ENCODE measurements at places on chromosomes 1 and 21.

DNA sequence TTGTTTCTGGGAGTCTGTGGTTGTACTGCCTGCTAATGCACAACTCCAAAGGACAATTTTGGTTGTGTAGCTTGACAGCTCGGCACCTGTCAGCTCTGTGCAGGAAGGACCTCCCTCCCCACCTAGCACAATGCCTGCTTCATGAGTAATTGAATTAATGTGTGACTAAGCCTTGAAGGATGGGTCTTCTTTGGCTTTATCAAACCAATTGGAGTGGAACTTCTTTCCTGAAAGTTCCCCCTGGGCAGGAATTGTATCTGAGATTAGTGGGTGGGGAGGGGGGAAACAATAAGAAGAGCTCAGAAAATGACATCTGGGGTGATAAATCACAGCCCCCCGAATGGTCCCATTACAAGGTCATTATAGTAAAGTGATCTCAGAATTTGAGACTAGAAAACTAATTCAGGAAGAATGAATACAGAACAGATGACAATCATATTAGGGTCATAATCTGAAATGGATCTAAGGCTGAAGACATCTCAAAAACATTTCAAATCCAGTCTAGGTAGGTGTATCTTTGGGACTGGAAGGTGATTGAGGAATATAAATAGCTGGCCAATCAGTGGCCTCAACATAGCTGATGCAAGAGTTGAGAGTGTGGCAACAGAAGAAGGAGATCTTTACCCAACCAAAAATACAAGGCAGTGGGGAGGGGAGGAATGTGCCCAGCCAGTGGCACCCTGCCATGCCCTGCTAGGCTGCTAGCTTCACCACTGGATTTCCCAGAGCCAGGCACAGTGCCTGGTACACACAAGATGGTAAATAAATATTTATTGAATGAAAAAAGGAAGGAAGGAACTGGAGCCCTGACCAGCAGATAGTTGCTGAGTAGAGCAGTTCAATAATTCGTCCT is 10.1 kb upstream of the SESN2 start:
- DNase-seq: peak; percentile 82

DNA sequence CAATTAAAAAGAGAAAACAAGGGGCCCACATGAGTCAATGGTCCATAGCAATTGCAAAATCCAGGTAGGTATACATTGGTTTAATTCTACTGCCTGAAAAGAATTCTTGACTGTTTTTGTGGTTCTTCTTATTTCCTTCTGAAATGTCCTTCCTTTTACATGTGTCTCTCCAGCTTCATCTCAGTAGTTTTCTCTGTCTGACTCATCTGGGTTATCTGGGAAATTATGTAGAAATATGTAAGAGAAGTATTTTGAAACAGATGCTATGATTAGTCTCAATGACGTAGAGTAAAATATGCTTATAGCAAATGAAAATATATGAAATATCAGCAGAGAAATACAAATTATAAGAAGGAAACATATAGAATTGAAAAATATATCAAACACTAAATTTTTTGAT is 953.2 kb downstream of the BRINP3 start:
- no peak for DNase-seq

DNA sequence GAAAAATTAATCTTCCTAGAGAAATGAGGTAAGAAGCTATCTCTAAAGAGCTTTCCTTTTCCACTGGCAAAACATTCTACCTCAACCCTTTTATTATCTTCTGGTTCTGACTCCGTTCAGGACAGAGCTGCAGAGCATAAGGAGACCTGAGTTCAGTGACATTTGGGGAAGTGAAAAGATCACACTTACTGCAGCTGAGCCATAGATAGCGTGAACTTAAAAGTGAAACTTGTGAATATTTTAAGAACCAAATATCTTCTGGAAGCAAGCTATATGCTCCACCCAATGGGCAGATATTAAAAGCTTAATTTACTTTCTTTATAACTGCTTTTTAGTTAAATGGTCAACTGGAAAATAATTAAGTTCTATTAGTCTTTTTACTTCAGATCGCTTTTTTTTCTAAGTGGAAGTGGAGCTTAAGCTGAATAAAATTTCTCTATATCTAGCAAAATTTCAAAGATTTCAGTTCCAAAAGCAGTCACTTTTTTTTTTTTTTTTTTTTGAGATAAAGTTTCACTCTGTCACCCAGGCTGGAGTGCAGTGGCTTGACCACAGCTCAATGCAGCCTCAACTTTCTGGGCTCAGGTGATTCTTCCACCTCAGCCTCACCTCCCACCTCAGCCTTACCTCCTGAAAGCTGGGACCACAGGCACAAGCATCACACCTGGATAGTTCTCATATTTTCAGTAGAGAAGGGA is 11.9 kb downstream of the PTPN22 start:
- DNase-seq: peak; percentile 71

DNA sequence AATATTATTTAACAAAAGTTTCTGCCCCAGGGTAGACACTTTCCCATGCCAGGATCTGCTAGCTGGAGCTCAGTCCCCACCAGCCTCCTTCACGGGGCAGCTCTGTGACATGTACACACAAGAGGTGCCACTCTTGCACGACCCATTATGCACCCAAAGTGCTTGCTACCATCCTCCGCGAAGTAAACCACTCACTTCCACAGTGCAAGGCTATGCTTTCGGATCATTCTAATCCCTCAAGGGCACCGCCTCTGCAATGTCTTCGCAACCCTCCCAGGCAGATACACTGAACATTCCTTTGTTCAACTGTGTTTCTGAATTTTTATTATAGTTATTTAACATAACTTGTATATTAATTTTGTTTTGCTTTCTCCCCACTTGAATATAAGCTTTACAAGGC is 303.8 kb downstream of the VAV3 start:
- DNase-seq: no peak

DNA sequence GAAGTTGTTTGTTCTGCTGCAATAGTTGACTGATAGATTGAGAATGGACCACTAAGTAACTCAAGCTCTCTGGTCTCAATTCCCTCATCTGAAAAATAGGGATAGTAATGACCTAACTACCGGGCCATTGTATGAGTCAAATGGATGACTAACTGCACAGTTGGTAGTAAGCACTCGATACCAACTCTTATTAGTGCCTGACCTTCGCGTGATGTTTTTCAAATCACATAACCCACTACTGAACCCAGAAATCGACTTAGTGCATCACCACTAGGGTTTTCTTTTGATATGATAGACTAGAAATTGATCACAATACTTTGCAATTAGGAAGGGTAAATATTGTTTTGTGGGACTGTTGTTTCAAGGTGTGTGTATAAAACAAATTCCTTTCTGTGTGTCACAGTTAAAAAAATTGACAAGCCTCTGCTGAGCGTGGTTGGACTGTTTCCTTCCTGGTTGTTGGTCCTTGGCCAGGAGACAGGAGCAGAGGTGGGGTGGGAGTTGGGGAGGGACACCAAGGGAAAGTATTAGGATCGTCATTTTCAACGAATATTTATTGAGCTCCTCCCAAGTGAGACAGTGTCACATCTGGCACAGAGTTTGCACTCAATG is 54.0 kb upstream of the LRP8 start:
- no peak for DNase-seq

- peak; percentile 49 for DNase-seq
These were observed 81.0 kb upstream of the KCNK2 start for GRCh38 chr1:215001419-215002021.

DNA sequence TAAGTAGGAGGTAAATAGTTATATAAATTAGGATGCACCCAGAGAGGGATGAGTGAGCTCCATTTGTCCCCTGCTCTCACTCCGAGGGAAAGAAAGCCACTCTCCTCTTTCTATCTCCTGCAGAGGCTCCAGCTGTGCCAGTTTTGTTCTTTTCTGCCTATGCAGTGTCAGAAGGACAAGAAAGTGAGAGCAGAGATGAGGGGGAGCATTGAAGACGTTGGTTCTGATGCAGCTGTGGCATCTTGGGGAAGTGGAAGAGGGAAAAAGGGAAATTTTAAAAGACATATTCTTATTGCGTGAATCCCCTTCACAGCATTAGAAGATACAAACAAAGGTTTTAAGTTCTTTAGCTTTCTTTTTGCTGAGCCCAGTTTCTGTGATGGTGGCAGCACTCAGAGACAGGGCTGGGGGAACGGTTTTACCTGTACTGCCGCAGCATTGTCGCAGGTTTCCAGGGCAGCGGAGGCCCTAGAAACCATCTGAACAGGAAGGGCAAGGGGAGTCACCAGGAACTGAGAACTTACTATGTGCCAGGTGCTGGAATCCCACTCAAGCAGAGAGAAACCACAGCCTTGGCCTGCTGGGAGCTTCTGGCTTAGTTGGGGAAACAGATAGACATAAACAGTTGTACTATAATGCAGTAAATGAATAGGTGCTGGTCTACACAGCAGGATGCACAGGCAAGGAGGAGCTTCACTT is 44.9 kb upstream of the USP24 start:
- DNase-seq: peak; percentile 85

DNA sequence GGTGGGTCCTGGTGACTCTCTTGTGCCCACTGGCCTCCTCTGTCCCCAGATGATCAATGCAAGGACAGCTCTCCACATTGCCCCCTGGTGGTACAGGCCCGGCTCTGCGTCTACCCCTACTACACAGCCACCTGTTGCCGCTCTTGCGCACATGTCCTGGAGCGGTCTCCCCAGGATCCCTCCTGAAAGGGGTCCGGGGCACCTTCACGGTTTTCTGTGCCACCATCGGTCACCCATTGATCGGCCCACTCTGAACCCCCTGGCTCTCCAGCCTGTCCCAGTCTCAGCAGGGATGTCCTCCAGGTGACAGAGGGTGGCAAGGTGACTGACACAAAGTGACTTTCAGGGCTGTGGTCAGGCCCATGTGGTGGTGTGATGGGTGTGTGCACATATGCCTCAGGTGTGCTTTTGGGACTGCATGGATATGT is 10.8 kb downstream of the ADAMTSL4 start:
- DNase-seq: peak; percentile 87

GRCh38 chr1:176164014-176164678 is 42.9 kb downstream of the COP1 start:
- DNase-seq: no peak

GRCh38 chr1:115539736-115540135 is 102.0 kb upstream of the VANGL1 start:
- DNase-seq: no peak

- no peak for DNase-seq
These were observed 7.9 kb downstream of the SLC45A3 start for GRCh38 chr1:205672395-205672889.

DNA sequence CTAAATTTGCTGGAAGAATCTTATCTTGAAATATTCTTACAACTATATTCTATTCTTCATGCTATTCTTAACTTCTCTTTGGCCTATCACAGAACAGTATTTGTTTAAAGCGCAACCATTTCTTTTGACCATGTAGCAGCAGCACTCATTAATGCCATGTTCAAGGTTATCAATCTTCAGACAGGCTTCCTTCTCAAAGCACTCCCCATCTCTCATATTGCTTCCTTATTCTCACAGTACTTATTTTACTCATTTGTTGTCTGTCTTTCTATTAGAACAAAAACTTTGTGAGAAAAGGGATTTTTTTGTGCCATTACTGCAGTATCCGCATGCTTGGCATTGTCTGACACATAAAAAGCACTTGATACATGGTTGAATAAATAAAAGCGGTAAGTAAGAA is 89.7 kb downstream of the ATP1B1 start:
- no peak for DNase-seq

GRCh38 chr1:11107599-11107998 is 7.9 kb upstream of the EXOSC10 start:
- DNase-seq: no peak

DNA sequence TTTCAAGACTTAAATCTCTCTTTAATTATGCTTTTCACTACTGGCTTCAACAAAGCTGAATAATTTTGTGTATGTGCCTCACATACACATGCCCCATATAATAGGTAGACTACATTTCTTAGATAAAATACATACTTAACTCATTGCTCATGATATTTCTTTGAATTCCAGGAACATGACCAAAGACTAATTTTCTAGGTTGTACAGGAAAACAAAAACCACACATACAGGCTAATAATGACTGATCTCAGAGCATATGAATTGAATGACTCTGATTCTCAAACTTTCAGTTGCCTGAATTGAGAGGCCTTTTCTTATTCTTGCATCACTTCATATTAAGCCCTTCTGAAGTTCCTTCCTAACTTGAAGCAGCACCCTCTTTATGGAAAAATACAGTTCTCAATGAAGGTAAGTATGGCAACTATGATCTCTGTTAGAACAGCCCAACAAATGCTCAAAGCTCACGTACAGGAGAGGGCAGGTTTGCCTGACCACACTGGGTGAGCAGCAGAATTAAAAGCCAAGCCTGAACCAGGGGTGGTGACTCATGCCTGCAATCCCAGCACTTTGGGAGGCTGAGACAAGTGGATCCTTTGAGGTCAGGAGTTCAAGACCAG is 22.6 kb upstream of the UAP1 start:
- DNase-seq: no peak

GRCh38 chr1:32736812-32737791 is 34.5 kb upstream of the SYNC start:
- no peak for DNase-seq

- DNase-seq: no peak
These were observed 51.7 kb downstream of the RYR2 start for GRCh38 chr1:237093691-237094090.

DNA sequence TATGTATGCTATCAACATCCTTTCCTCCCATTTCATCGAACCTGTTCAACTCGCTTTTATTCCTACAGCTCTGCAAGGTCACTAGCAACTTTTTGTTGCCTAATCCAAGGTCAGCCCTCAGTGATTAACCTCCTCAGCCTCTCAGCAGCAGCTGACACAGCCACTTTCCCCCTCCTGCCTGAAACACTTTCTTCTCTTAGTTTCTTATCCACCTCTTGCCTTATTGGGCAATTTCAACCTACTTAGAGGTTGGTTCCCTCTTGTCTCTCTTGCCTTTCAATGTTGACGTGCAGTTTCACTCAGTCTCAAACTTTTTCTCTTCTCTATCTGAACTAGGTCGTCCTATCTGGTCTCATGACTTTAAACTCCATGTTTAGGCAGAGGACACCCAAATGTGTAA is 156.3 kb downstream of the C1orf94 start:
- no peak for DNase-seq

DNA sequence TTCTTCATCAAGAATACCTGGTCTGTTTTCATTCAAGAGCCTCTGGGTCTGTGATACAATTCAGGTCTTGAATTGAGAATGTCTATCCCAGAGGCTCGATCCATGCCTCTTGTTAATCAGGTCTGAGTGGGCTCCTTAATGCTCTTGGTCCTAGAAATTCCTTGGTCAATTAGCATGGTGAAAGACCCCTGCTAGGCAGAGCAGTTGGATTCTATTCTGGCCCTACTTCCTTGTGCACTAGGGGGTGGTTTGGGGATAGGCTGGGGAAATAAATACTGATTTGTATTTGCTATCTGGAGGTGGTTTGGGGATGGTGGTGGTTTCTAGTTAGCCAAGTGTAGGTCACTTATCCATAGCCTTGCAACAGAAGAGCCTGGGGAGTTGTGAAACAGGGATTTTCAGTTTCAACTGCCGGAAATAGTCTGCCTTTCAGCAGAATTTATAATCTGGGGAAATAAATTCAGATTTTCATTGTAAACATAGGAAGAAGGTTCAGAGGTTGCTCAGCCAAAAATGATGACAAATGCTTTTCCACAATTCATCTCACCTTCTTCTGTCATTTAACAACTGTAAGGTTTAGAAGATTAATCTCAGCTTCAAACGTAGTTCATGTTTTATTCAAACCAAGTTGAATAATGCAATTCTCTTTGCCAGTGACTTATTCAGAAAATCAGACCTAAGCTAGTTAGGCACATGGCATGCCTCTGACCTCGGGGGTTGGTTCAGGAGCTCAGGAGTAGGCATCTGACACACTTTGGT is 22.2 kb upstream of the SCAF4 start:
- no peak for DNase-seq

All from RPMI8226 (cell line).